ENCODE measurements at places on chromosomes 1 and 21.

GRCh38 chr1:46458190-46458589 is 31.4 kb upstream of the DMBX1 start:
- no peak for DNase-seq

- DNase-seq = peak; percentile 90
Measured at GRCh38 chr1:155000726-155001424, 1.7 kb upstream of the ZBTB7B start.

- no peak for DNase-seq
Measured at GRCh38 chr21:42495027-42495426, 997 bp downstream of the RSPH1 start.

GRCh38 chr1:195915826-195916225 is 692.4 kb downstream of the KCNT2 start:
- DNase-seq = no peak

GRCh38 chr1:55171694-55172093 is 43.5 kb downstream of the USP24 start:
- no peak for DNase-seq

- no peak for DNase-seq
Measured at GRCh38 chr1:182329471-182329870, 62.1 kb downstream of the GLUL start.

GRCh38 chr21:35211782-35212181 is 162.7 kb upstream of the RUNX1 start:
- no peak for DNase-seq

- DNase-seq = no peak
Measured at GRCh38 chr1:226748306-226748705, 9.2 kb upstream of the ITPKB start.

GRCh38 chr1:109986054-109986444 is 1.5 kb downstream of the AHCYL1 start:
- no peak for DNase-seq

DNA sequence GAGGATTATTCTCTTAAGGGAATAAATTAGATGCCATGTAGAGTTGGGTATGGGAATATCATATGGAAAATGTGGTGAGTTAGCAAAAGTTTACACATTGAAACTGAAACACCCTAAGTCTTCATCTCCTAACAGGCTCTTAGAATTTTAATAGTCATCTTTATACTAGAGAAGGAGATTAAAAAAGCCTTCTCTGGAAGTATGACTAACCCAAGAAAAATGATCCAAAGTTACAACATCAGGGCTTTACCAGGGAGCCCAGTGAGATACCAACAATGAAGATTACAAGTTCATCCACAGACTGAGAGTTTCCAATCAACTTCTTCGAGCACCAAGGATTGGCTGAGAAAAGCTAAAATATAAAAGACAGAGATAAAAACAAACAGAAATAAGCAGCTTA is 70.0 kb upstream of the KIAA0040 start:
- no peak for DNase-seq

DNA sequence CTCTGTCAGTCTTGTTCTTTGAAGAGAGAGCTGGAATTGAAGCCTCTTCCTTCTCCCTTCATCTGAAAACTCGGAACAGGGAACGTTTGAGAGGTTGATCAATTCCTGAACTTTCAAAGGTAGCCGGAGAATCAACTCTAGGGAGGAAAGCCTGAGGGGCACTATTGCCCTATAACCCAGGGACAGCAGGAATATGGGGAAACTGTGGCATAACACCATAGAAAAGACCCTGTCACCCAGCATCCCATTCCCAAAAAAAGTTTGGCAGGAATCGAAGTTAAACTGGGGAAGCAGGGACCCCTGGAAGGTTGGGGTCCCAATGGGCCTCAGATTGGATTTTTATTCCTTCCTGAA is 5.1 kb upstream of the NHLH1 start:
- DNase-seq = no peak

DNA sequence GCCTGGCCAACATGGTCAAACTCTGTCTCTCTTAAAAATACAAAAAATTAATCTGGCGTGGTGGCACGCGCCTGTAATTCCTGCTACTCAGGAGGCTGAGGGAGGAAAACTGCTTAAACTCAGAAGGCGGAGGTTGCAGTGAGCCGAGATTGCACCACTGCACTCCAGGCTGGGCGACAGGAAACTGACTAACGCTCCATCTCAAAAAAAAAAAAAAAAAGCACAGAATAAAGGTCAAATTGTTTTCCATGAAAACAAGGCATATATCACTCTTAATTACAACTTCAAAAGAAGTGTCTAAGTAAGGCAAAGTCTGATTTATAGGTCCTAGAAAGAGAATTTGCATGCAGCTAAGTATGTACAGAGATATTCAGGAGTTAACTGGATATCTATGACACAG is 25.6 kb downstream of the EYA3 start:
- peak; percentile 17 for DNase-seq

- no peak for DNase-seq
Measured at GRCh38 chr1:205001162-205001561, 41.9 kb upstream of the CNTN2 start.

- DNase-seq = no peak
Measured at GRCh38 chr1:231926340-231926739, 299.8 kb downstream of the DISC1 start.

- DNase-seq = peak; percentile 38
Measured at GRCh38 chr1:43453442-43454269, at the start of gene HYI. HYI (minus strand) TSS chr1:43453931; CDS start chr1:43453793, 138 bp downstream.

DNA sequence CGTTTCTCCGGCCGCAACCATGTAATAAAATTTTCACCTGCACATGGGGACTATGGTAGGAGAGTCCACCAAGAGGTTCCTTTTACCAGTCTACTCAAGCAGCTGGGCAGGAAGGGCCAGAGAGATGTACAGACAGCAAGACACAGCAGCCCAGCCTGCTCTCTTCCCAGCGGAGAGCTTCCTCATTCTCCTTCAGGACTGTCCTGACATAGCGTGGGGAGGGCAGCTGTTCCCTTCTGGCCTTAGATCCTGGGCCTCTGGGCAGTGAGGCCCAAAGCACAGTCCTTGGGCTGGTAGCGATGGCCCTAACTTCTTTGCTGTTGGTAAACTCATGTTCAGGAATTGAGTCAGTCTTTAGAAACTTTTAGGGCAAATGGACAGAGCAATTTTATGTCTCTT is 89.1 kb downstream of the BCAR3 start:
- no peak for DNase-seq

DNA sequence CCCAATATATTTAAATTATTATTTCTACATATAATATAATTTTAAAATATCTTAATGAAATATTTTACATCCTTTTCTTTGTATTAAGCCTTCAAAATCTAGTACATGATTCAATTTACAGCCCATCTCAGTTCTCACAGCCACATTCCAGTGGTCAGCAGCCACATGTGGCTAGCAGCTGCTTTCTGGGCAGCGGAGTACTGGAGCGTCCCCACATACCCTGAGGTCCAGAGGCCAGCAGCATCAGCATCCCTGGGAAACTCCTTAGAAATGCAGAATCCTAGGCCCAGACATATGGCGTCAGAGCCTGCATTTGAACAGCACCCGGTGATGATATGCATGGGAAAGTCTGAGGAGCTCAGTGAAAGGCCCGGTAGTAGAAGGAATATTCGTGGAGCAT is 8.6 kb upstream of the LHX4 start:
- DNase-seq = no peak

GRCh38 chr1:16181887-16182719 is 26.2 kb upstream of the EPHA2 start:
- DNase-seq = no peak

DNA sequence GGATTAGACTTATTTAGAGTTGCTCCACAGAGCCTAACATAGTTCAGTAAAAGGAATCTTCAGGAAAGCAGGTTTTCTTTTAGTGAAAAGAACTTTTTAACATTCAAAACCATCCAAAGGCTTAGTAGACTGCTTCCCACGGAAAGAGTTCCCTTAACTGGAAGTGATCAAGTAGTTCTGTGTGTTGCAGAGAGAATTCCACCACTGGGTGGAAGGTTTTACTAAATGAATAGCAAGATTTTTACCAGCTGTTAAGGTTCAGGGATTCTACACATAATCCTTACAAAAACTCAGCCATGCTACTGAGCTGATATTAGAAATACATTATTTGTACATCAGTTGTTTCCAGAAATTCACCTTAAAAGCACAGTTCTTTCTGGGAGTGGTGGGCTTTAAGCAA is 119.7 kb downstream of the GDAP2 start:
- no peak for DNase-seq

GRCh38 chr1:10957133-10957532 is 55.3 kb upstream of the TARDBP start:
- no peak for DNase-seq

DNA sequence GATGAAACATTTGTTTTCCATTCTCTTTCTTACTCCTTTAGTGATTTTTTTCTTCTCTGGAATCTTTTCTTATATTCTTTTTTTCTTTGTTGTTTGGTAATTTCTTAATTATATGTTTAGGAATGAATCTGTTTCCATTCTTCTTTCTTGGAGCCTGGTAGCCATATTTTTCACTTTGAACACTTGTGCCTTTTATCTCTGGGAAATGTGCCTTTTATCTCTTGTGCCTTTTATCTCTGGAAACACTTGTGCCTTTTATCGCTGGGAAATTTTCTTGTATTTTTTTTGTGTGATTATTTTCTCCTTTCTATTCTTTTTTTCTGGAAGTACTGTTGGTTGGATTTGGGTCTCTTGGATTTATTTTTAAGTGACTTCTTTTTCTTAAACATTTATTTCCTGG is 118.2 kb downstream of the LEPR start:
- DNase-seq = no peak

DNA sequence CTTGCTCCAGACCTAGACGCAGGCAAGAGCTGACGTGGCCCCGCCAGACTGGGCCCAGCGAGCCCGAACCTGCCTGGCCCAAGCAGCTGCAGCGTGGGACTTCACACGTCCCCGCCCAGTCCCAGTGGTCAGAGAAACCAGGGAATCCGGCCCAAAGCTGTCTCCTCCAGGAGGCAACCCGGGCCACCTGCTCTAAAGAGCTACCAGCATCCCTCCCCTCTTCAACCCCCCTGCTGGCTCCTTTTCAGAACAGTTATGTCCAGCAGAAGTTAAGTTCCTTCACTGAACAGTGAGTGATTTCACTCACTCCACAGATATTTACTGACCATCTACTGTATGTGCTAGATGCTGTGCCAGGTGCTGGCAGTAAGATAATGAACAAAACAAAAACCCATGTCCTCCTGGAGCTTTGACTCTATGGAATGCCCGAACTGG is 2.1 kb upstream of the EFNA1 start:
- no peak for DNase-seq

- DNase-seq = no peak
Measured at GRCh38 chr1:54413295-54413694, 7.1 kb upstream of the SSBP3 start.

DNA sequence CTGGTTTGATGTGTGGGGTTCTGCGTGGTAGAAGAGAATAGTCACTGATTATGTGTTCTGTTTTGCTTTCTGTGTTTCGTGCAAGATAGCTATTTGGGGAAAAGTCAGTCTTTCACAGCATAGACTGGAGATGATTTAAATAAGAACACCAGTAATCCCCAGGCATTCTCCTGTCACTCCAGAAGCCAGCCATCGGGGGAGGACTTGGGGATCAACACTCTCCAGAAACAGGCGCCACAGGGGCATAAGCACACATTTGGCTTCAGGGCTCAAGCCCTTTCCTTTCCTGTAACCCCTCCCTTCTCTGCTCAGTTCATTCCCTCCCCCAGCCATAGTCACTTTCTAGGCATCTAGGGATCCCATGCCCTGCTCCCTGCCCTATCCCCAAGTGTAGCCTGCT is 97.3 kb upstream of the BEND5 start:
- DNase-seq = no peak

GRCh38 chr1:94067196-94067595 is 53.8 kb downstream of the ABCA4 start:
- DNase-seq = no peak

DNA sequence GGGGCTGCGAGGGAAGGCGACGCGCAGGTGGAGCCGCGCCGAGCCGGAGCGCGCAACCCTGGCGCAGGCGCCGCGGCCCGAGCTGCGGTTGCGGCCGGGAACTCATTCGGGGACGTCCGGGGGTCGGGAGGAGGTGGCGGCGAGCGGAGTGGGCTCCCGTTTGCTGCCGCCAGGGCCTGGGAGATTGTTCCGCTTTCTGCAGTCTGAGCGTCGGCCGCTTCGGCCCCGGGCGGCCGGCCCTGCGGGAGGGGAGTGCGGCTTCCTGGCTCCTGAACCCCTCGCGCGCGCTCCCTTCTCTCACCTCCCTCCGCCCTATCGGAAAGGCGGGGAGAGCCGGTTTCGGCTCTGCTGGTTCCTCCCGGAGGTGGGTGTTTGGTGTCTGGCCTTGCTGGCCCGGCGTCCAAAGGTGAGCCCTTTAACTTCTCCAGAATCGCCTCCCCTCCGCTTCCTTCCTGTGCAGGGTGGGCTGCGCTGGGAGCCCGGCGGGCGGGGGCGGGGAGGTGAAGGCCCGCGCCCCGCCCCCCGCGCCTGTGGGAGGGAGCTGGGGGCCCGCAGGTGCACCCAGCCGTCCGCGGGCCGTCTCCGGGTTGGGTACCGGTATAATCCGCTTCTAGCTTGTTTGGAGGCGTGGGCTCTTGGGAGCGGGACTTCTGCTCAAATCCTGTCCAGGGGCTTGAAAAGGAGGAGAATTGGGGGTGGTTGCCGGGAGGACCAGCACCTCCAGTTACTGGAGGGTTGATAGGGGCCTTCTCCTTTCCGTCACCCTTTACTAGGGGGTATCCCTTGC is 683 bp downstream of the LRRC8D start:
- peak; percentile 15 for DNase-seq

DNA sequence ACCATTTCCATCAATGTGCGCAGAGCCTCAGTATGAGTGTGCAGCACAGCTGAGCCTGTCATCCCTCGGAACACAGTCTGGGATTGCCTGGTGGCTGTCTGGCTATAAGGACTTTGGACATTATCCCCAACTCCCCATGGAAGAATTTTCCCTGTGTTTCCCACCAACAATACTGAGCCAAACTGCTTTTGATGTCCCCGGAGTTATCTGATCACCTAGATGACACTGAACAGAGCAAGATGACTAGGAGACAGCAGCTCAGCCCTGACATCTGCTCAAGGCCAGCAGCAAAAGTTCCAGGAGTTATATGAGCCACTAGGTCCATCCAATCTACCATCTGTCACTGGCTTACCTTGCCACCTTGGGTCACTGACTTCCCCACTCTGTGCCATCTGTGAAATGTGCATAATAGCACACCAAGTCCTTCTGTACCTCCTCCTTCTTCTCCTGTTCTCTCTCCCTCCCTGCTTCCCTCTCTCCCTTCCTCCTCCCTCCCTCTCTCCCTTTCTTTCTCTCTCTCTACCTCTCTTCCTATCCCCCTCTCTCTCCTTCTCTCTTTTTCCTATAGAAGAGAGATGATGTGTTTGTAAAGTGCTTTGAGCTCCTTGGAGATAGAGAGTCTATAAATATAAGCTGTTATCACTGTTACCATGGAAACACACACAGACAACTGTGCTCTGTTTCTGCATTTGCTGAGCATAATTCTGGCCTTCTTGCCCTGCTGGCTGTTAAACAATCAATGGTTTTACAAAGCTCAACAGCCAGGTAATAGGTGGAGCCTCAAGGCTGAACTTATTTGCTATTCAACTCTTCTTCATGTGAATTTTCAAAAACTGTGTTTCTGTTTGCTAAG is 19.7 kb upstream of the ATP1B1 start:
- DNase-seq = no peak

GRCh38 chr1:33074193-33074945 is 6.6 kb upstream of the AZIN2 start:
- DNase-seq = no peak

- DNase-seq = no peak
Measured at GRCh38 chr1:201215531-201216357, 25.1 kb downstream of the IGFN1 start.

GRCh38 chr1:43839056-43839455 is 94.5 kb upstream of the ARTN start:
- DNase-seq = no peak

Measured in stimulated activated CD4-positive, alpha-beta T cell treated with anti-CD3 and anti-CD28 coated beads, TNF-alpha, amount 100 ng/mL, for 24 hours (primary cell).